ENCODE measurements at places on chromosomes 6 and 20.

- DNase-seq: no peak
Measured at GRCh38 chr6:41575598-41575997, 29.4 kb downstream of the FOXP4 start.

DNA sequence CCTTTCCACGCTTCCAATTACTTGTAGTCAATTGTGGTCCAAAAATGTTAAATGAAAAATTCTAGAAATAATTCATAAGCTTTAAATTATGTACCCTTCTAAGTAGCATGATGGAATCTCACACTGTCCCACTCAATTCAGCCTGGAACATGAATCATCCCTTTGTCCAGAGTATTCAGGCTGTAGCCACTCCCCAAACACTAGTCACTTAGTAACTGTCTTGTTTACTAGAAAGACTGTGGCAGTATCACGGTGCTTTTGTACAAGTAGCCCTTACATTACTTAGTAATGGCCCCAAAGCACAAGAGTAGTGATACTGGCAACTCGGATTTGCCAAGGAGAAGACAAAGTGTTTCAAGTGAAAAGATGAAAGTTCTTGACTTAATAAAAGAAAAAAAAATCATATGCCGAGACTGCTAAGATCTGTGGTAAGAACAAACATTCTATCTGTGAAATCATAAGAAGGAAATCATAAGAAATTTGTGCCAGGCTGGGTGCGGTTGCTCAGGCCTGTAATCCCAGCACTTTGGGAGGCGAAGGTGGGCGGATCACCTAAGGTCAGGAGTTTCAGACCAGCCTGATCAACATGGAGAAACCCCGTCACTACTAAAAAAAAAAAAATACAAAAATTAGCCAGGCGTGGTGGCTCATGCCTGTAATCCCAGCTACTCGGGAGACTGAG lies 168.5 kb upstream of the SIM1 start:
- no peak for DNase-seq

DNA sequence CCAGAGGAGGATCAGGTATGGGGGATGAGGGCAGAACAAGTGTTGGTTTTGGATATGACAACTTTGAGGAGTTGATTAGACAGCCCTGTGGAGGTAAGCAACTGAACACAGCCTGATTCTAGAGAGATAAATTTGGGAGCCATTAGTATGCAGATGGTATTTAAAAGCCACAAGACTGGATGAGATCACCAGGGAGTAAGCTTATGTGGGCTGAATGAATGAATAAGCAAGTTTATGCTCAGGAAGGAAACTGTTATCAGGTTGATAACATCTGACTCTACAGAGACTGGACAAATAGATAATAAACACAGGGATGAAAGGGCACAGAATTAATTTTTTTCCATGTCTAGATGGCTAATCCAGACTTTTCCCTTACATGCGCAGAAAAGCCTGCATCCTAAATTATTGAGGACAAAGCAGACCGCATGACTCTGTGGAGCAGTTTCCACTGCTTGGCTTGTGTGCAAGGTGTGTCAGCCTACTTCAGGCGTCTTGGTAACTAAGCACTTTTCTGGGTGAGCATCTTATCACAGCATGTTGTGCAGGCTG lies 150.6 kb downstream of the GJA10 start:
- no peak for DNase-seq

- DNase-seq: no peak
Measured at GRCh38 chr20:19232997-19233794, 20.8 kb downstream of the SLC24A3 start.

DNA sequence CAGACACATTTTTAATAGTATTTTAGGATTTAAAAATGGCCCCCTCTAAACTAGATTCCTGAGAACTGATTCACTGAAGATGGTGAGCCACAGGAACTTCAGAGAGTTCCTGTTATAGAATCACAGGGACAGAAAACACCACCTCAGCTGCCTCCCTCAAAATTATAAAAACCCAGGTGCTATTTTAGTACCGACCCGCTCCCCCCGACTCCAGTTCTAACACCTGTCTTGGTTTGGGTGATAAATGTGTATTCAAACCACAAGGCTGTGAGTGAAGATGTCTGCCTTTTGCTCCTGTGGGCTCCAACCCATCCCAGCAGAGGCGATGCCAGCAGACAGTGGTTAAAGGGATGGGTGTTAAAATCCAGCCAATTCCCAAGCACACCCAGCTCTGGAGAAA lies 127.4 kb upstream of the LY86 start:
- no peak for DNase-seq

GRCh38 chr6:2877960-2878359 lies 25.1 kb downstream of the SERPINB9 start:
- DNase-seq: no peak

DNA sequence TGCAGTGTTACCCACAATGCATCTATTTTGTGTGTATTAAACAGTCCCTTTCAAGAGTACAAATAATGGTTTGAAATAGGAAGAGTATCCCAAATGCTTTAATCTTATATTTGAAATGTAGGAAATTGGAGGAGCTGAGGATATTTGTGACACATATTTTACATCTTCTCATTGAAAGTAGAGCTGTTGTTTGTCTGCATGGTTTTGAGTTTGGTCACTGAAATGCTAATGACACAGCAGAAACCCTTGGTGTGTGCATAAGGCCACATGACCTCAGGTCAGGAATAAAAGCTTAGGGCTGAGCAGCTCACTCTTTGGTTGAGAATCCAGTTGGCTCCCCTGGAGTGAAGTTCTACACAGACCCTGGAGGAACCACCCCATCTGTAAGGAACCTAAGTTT lies 49.8 kb downstream of the TPD52L1 start:
- DNase-seq: no peak

- DNase-seq: no peak
Measured at GRCh38 chr6:49543087-49543858, 7.2 kb upstream of the C6orf141 start.

- no peak for DNase-seq
Measured at GRCh38 chr6:17318435-17319165, 37.4 kb downstream of the RBM24 start.

GRCh38 chr20:32945710-32946221 lies 58.5 kb downstream of the SUN5 start:
- DNase-seq: no peak

GRCh38 chr6:19934996-19935591 lies 97.9 kb downstream of the ID4 start:
- no peak for DNase-seq

- DNase-seq: no peak
Measured at GRCh38 chr6:144268794-144269349, 16.3 kb upstream of the UTRN start.

DNA sequence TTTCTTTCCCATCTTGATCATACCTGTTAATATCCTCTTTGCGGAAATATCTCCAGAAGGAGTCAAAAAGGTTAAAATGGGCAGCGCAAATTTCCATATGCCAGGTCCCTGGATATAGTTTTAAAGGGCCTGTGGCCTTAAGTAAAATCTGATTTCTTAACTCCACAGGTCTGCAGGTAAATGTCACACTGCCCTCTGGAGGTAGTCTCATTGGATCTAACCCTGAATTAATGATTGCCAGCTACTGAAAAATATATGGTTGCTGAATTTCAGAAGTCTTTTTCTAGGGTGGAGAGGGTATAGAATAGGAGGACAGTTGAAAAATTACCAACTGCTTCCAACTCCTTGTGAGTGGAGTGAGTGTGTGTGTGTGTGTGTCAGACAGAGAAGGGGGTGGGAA lies 8.5 kb downstream of the MOXD1 start:
- no peak for DNase-seq

DNA sequence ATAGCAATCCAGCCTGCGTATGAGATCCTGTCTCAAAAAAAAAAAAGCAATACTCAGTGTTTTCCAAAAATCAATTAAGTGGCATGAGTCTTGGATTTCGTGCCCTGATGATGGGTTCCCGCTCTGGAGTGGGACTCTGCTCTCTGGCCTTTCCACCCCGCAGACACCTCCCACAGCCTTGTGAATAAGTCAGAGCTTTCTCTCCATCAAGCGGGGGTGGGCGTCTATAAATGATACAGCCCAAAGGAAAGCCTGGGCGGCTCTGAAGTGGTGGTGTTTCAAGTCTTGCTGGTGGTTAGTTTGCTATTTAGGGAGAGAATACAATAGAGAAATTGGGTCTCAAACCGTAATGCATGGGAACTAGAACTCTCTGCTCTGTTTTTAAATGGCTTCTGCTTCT lies 52.5 kb upstream of the TAGAP start:
- no peak for DNase-seq

DNA sequence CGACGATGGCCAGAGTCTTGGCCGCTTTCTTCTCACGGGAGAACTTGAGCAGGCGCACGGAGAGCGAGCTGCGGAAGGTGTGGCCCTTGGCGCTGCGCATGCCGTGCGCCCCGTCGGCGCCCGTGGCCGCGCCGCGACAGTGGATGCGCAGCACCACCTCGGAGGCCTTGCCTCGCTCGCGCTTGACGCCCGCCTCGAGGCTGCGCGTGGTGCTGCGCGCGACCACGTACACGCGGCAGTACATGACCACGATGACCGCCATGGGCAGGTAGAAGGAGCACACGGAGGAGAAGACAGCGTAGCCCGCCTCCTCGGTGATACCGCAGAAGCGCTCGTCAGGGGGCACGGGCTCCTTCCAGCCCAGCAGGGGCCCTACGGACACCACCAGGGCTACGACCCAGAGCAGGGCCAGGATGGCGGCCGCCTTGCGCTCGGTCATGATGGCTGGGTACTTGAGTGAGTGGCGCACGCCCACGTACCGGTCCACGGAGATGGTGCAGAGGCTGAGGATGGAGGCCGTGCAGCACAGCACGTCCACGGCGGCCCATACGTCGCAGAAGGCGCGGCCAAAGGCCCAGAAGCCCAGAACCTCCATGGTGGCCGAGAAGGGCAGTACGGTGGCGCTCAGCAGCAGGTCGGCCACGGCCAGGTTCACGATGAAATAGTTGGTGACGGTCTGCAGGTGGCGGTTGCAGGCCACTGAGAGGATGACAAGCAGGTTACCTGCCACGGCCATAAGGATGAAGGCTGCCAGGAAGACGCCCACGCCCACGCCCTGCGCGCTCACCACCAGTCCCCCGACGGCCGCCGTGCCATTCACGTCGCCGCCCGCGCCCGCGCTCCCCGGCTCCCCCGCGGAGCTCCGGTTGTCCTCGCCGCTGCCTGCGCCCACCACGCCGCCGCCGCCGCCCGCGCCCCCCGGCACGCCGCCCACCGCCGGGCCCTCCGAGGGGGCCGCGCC lies 232.8 kb upstream of the RNF24 start:
- DNase-seq: no peak

DNA sequence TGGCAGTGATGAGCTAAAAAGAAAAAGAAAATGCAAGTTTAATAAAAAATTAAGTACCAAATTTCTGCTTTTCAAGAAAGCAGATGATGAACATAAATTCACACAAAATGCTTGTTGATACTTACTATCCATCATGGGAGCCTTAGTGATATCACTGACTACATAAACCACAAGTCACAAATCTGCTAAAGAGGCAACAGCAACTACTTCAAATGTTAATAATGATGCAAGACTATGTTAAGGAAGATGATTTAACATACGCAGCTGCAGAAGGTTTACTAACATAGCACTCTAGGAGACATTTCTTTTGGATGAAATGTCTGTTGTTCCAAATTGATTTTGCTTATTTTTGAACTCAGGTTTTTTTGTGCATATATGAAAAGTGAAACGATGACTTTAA lies 18.6 kb downstream of the FYN start:
- DNase-seq: no peak

GRCh38 chr6:46815130-46815529 lies 21.9 kb downstream of the MEP1A start:
- no peak for DNase-seq

DNA sequence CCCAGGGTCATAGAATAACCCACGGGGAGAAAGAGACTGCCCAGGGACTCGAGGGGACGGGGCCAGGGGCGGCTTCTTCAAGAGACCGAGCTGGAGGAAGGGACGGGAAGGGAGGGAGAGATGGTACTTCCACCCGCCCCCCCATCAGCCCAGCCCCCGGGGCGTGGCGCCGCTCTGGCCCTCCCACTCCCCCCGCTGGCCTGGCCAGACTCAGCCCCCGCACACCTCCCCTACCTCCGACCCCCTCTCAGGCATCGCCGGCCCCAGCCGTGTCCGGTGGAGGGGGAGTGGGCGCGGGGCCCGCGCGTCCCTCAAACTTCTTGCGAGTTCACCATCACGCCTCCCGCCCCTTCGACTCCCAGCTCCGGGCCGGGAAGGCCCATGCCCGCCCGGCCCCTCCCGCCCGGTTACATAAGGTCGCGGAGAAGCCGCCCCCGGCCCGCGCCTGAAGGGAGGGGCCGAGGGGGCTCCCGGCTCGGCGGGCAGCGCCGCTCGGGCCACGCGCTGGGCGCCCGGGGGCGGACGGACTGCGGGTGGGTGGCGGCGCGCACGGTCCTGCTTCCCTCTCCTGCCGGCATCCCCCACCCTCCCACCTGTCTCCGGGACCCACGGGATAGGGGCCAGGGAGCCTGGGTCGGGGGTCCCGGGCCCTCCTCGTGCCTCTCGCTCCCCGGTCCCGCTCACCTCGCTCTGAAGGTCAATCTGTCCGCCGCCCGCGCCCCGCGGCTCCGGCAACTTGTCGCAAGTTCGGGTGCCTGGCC lies 562 bp downstream of the TFEB start:
- no peak for DNase-seq

DNA sequence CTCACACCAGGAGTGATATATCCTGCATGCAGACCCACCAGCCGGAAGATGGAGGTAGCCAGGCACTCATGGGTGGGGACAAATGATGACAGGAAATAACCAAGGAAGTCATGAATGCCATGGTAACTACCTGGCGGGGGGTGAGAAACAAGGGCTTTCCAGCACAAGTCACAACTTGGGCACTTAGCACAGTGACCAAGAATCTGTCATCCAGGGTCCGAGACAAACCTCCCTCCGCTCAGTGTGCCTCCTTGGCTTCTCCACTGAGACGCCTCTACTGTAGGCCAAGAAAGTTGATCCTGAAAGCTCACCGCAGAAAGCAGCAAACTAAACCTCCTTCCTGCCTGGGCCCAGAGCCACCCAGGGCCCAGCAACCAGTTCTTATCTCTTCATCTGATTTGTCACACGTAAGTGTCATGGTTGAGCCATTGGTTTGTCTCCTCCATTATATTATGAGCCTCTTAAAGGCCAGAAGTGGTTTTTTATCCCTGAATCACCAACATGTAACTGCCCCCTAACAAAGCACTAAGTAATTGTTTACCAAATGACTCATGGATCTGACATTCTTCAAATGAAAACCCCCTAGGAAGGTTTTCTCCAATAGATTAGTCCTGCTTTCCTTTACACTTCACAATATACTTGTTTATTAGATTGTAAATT lies 84.3 kb upstream of the TAB2 start:
- DNase-seq: no peak

DNA sequence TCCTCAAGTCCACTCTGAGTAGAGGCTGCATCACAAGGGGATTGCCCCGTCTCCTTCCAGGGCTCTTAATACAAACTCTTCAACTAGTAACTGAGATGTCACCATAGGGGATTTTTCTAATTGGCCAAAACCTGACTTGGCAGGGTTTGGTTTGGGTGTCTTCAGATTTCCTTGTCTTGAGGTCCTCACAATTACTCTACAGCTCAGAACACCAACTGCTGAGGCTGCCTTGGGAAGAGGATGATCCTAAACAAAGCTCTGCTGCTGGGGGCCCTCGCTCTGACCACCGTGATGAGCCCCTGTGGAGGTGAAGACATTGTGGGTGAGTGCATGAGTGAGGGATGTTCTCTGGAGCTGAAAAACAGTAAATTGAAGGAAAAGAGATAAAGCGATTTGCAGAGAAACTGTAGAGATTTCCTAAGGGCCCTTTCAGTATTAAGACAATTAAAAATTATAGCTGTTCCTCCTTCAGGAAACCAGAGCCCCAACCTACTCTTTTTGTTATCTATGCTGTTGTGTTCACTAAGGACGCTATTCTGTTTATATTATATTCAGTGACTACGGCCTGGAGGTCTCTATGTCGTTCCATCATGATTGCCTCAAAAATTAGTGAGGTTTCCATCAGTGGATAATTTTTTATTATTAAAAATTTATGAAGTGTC lies at the start of gene HLA-DQA1:
TSS of gene HLA-DQA1 (plus strand) at position 188 of the 662 bp plus-strand sequence. CDS start at position 241, 53 bp downstream.
- DNase-seq: no peak

All from cortex of kidney (tissue), 1 donor.